ENCODE measurements at places on chromosomes 13 and 19. TPM values are rescaled to one million over a fixed set of nuclear protein-coding genes. Genes with fewer than 3 reads are reported as not detected.

DACT3 gene
- polyA plus RNA-seq: 0.89 TPM

CXCL17 gene
- polyA plus RNA-seq: 4.3 TPM

ZNF699 gene
- 0.96 TPM for polyA plus RNA-seq

ZNF234 gene
- polyA plus RNA-seq: 2.9 TPM

NKPD1 gene
- polyA plus RNA-seq: 0.33 TPM

ZNF763 gene
- 3.6 TPM for polyA plus RNA-seq

CRX gene
- not detected for polyA plus RNA-seq

ALOX5AP gene
- 1.4 TPM for polyA plus RNA-seq

All from pancreas (tissue), 10 donors.